Activated effector memory CD4-positive, alpha-beta T cell treated with Interleukin-2 at 50 U/mL for 16 hours (primary cell): ENCODE measurements at places on chromosomes 1 and 21.

GRCh38 chr1:6424000-6424565, 493 bp upstream of the ESPN start:
- no peak for DNase-seq

DNA sequence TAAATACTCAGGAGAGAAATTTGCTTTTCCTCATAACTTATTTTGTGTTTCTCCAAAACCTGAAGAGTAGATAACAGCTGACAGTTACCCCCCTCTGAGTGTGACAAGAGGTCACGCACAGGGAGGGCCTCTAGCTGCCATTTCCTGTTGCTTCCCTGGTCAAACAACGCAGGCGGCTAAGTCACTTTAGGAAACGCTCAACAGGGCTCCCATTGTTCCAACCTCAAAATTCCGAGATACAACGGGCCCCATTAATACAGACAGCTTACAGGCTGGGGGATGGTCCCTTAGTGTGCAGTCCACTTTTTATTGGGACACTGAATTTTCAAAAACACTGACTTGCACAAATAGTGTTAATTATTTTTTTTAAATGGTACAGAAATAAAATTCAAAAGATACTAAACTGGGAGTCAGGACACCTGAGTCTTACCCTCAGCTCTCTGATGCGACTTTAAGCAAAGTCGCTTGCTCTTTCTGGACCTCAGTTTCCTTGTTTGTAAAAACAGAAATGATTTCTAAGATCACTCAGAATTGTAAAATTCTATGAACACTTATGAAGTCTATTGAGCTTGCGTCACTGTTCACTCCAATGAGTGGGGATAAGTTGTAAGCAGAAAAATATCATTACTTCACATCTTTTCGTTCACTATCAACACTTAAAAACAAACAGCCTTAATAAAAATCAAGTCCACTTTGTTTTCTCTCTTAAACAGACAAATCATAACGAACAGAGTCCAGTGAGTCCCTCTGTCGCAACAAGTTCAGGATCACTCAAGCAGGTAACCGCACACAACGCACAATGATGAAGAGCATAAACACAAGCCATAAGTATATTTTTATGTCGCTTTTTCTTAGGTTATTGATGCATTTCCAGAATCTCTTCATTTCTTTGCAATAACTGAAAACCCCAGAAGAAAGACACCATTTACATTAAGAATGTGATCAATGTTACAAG, 13.5 kb downstream of the LZIC start:
- DNase-seq = no peak

DNA sequence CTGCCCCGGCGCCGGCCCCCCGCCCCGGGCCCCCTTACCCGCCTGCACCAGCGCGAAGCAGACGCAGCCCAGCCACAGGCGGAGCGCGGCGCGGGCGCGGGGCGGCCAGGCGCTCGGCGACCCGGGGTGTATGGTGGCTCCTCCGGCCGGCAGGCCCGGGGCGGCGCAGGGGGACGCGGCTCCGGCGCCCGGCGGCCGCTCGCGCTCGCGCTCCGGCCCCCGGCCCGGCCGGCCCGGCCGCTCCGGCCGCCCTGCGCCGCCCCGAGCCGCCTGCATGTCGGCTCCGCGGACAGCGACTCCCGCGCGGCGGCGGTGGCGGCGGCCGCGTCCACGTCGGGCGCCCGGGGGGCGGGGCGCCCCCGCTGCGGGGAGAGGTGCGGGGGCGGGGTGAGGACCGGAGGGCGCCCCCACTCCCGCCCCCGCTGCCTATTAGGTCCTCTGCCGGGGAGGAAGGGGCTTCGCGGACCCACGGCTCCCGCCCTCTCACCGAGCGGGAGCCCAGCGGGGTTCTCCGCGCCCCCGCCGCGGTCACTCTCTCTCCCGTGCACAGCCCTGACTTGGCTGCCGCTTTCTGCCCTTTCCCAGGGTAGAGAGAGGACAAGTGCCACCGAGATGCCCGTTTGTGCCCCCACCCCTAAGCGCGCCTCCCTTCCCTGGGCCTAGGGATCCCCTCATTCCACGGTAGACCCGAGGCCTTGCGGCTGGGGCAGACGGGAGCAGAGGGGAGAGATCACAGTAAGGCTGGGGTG, at the start of gene FNDC5:
Gene FNDC5, minus strand, starts transcription at position 298 of the 749 bp plus-strand sequence.
- DNase-seq = no peak

GRCh38 chr1:2548068-2548589, 8.0 kb upstream of the TNFRSF14 start:
- peak; percentile 80 for DNase-seq

- DNase-seq = no peak
These were observed 15.3 kb downstream of the DNAJC11 start for GRCh38 chr1:6686294-6686693.

GRCh38 chr1:17567582-17567981, 28.1 kb downstream of the ARHGEF10L start:
- no peak for DNase-seq

DNA sequence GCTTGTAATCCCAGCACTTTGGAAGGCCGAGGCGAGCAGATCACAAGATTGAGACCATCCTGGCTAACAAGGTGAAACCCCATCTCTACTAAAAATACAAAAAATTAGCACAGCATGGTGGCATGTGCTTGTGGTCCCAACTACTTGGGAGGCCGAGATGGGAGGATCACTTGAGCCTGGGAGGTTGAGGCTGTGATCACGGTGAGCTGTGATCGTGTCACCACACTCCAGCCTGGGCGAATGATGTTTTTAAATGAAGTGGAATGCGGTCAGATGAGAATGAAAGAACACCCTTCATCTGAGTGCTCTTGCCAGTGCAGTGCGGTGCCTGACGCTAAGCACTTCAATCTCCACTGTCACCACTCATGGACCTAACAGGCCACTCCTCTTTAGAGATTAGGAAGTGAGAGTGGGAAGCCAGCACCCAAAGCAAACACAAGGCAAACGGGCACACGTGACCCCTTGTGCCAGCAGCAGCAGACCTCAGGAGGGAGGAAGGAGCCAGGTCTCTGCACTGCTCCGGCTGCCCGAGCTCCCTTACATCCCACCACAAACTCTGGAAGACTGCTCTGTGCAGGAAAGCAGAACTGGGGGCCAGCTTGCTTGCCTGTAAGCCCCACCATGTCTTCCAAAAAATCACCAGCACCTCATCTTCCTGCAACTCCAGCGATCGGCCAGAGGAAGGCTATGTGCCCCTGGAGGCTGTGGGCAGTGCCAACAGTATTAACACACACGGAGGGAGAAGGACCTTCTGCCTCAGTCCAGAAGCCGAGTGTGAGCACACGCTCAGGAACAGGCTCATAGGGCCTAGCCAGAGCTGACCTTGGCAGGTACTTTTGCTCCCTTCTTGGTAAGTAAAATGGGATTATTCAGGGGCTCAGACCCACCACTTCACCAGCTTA, 9.7 kb downstream of the CTNNBIP1 start:
- no peak for DNase-seq

DNA sequence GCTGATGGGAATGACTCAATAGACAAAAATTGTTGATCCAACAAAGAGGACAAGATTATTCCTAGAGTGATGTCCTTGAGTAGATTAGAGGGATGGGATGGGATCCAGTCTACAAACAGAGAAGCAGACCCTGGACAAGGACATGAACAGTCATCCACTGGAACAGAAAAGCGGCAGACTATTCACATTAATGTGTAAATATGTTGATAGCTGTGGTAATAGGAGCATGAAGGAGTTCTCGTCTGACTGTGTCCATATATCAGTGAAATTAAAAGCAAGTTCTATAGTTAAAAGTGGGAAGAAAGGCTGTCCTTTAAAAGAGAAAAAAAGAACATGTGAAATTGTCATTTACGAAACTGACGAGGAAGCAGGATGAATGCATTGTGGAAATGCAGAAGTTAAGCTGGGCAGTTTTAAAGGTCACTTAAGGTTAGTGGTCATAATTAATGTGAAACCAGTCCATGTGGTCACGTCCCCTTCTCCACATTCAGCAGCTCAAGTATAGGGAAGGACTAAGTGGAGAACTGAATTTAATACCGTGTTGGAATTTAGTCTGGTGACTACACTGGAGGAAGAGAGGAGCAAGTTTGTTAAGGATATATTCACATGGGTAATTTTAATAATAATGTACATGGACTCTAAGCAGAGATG, 62.1 kb downstream of the PIK3R3 start:
- DNase-seq = no peak

- no peak for DNase-seq
These were observed 22.1 kb downstream of the SOX13 start for GRCh38 chr1:204094856-204095634.

DNA sequence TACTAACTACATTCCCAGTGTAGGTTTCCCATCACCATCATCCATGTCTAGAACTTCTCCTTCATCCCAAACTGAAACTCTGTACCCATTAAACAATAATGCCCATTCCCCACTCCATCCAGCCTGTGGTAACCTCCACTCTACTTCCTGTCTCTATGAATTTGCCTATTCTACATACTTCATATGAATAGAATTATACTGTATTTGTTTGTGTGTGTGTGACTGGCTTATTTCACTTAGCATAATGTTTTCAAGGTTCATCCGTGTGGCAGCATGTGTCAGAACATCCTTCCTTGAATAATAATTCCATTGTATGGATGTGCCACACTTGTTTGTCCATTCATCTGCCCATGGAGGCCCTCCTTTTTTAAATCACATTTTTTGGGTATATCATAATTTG, 35.7 kb downstream of the ATP2B4 start:
- no peak for DNase-seq

GRCh38 chr1:43912607-43913006, 21.0 kb upstream of the ARTN start:
- DNase-seq = no peak

DNA sequence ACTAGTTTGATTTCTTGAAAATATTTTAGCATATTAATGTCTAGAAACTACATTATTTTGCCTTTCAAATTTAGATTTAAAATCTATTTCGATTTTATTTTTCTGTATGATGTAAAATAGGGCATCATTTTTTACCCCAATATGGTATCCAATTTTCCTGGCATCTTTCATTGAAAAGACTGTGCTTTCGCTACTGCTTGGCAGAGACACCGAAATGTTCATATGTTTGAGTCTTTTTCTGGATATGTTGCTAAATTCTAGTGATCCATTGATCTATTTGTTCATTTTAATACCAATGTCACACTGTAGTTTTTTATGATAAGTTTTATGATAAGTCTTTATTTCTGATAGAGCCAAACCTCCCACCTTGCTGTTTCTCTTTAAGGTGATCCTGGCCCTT, 24.3 kb downstream of the ST6GALNAC3 start:
- DNase-seq = no peak

DNA sequence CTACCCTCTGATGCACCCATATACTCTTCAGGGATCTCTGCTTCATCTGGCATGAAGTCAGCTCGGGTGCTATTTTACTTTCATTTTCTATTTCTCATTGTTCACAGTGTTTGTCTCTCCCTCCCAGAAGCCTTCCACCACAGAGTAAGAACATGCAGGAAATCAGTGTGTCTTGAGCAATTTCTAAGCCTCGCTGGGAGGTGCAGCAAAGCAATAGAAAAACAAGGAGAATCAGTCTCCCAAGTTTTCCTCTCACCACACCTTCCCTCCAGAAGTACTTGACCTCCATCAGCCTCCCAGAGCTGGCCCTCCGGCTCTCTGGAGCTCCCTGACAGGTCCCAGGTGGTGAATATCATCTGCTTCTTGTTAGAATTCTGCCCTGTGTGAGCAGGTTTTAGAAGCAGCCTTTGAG, 594.7 kb upstream of the CAMK1G start:
- no peak for DNase-seq

DNA sequence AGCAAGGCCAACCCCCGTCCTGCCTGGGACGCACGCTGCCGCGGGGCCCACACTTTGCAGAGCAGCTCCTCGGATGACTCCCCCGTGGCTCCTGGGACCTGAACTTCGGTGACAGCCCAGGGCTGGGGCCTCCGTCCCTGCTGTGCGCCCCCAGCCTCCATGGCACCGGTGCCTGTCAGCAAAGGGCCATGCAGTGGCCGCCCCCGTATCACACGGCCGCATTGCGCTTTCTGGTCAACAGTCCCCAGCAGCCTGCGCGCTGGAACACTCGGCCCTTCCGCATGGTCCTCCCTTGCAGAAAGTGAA, 18.0 kb downstream of the NADK start:
- no peak for DNase-seq

DNA sequence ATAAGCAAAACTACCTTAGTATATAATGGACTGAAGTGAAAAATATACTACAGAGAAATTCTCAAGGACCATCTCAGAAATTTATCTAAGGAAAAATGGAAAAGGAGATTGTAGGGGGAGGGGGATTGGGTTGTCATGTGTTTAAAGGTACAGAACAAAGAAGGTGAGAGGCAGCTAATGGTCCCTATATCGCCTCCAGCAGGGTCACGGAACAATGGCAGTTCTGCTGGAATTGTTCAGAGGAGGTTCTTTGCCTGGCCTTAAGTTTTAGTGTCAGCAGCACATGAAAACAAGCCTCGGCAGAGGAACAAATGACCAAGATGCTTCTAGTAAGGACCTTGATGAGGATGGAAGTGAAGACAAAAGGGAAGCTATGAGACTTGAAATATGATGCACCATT, 42.0 kb upstream of the RGS2 start:
- DNase-seq = no peak
